ENCODE measurements at places on chromosomes 1 and 21.

DNA sequence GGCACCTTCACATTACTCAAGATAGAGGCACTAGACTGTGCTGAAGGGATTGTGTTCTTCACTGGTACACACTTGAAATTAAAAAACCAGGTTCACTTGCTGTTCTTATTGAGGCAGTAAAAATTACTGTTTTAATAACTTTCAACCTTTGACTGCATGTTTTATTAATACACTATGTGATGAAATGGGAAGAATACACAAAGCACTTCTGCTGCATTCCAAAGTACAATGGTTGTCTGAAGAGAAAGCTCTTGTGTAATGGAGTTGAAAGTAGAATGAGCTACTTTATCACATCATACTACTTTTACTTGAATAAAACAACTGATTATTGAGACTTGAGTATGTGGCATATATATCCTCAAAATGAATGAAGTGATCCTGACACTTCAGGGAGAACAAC lies 49.7 kb downstream of the LRRC8C start:
- DNase-seq = no peak

DNA sequence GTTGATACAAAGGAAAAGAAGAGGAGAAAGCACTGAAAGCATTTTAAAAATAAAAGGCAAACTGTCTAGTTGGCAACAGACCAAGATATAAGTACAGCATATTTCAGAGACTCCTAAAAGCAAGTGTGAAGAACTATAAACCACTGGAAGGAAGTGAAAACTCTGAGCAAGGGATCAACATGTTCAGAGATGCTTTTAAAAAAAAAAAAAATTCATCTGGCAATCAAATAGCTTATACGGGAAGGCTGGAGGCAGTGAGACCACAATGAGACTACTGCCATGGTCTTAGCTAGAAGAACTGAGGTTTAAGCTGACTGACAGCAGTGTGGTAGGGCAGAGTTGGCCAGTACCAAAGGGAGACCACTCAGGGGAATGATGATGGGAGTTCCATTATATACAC lies 124.3 kb downstream of the VAV3 start:
- no peak for DNase-seq

DNA sequence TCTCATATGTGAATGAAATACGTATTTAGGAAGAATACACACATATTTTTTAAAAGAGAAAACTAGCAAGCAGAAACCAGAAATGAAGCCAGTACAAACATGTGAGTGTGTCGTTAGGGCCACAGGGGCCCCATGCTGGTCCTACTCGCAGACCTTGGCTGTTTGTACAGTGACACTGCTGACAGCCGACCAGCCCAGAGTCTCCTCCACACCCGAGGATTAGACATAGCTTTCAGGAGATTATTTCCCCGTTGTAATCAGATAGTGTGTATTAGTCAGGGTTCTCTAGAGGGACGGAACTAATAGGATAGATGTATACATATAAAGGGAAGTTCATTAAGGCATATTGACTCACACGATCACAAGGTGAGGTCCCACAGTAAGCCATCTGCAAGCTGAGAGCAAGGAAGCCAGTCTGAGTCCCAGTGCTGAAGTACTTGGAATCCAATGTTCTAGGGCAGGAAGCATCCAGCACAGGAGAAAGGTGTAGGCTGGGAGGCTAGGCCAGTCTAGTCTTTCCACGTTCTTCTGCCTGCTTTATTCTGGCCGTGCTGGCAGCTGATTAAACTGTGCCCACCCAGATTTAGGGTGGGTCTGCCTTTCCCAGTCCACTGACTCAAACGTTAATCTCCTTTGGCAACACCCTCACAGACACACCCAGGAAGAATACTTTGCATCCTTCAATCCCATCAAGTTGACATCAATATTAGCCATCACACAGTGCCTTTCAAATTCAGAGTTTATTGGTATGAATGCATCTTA lies 51.2 kb downstream of the DIP2A start:
- DNase-seq = no peak

DNA sequence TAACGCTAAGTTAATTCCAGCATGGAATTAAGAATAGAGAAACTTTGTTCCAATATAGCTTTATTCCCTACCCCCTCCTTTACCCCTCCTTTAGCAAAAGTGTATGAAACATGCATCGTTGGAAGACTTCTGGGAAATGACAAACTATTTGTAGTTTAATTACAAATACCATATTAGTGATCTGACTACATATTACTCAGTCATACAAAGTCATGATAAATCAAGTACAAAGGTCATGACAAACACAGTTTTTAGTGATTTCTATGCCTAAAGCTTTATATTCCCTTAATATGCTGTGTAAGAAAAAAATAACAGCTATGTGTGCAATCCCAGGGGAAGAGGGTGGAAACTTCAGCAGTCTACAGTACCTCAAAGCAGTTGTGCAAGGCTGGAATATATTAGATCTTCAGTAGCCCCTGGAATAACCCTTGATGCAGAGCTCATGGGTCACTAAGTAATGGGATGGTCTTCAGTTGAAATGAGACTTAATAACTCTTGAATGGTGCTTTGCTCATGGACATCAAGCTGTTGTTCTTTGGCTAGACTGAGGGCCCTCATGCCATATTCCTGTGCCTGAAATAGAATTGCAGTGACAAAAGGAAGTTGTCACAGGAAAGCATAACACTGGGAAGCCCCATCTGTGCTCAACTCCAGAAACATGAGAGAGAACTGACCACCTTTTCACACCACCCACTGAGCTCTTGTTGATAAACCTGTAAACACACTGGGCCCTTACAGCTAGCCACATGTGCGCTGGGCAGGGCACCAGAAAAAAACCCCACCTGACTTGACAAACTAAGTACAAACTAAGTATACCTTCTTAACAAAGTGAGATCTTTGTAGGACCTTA lies 25.3 kb downstream of the ZMYND12 start:
- no peak for DNase-seq

- no peak for DNase-seq
These were observed 23.6 kb downstream of the VASH2 start for GRCh38 chr1:212973899-212974298.

GRCh38 chr1:236779312-236779711 lies 15.8 kb upstream of the MTR start:
- DNase-seq = no peak

DNA sequence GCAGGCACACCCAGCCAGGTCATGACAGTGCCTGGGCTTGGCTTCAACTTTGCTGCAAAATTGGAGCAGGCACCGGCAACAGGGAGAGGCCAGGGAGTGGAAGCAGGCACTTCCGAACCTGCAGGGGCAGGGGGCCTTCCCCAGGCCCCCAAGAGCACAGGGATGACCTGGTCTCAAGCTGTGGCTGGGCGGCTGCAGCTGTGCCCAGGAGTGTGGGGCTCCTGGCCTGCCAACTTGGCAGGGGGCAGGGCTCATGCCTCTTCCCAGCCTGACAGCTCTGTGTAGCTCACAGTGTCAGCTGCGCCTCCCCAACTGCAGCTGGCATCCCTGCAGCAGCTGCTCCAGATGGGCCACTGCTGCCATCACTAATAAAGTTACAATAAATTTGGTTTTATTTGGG lies 51.5 kb upstream of the SCYL3 start:
- no peak for DNase-seq

GRCh38 chr1:233540816-233541215 lies 73.1 kb upstream of the KCNK1 start:
- no peak for DNase-seq

DNA sequence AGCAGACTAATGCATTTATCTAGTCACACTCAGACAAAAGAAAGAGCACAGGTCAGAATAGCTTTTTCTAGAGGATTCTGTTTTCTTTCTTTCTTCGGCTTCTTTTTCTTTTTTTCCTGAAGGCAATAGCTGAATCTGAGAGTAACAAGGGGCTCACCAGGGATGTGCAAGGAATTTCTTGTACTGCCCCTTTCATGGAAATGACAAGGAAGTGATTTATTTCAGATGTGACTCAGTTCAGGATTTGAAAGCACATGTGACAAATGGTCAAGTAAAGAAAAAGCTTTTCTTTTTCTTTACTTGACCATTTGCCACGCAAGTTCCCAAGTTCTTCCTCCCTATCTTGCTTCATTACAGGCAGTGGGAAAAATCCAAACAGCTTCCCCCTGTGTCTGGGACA lies 202.0 kb downstream of the GABPA start:
- no peak for DNase-seq

DNA sequence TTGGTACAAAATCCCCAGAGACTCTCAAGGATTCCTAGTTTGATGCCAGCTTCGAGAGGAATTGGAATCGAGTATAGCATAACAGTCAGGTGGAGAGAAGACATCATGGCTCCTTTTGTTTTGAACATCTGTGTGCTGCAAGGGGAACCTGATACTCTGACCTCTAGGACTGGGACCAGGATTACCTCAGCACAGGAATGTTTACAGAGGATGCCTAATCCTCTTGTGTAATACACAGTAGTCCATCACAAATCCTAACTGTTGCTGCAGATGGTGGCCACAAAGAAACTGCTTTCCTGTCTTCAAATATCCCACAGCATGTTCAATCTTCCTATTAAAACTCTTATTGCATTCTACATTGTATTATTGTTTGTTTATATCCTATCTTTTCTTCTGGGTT lies 111.8 kb upstream of the PRMT6 start:
- no peak for DNase-seq

GRCh38 chr1:161945306-161946060 lies 78.2 kb downstream of the OLFML2B start:
- no peak for DNase-seq

DNA sequence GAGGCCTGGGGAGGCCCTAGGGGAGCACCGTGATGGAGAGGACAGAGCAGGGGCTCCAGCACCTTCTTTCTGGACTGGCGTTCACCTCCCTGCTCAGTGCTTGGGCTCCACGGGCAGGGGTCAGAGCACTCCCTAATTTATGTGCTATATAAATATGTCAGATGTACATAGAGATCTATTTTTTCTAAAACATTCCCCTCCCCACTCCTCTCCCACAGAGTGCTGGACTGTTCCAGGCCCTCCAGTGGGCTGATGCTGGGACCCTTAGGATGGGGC lies 5.2 kb downstream of the ELF3 start:
- DNase-seq = no peak

- DNase-seq = no peak
These were observed 382.7 kb downstream of the DPYD start for GRCh38 chr1:97538113-97538512.

- no peak for DNase-seq
These were observed 32.9 kb upstream of the ZC3H12A start for GRCh38 chr1:37441490-37441889.

DNA sequence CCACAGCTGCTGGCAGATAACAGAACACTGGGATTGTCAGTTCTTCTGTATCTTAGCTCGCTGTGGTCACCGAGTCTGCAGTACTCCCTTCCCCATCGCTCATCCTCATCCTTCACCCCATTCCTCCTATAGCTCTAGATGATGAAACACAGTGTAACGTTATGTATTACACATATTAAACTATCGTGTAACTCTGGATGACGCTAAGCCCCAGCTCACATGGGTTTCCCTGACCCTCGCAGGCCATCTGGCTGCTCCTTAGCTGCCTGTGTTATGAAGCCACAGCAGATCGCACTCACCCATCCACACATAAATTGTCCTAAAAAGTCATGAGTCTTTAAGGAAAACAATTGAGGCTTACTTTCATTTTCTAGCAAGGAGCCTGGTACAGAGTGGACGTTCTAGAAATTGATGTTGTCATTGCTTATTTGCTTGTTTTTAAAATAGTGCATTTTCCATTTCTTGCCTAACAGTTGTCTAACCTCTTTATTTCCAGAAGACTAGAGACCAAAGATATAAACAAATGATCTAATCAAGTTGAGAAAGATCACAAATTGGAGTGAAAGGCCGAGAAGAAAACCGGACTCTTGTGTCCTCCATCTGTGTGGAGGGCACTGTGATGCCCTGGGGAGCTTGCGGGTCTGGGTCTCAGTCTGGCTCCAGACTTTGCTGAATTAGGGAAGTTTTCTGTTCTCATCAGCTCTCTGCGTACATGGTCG lies 24.3 kb upstream of the PCP4 start:
- no peak for DNase-seq

GRCh38 chr1:145975216-145975615 lies 10.7 kb downstream of the POLR3GL start:
- DNase-seq = no peak

DNA sequence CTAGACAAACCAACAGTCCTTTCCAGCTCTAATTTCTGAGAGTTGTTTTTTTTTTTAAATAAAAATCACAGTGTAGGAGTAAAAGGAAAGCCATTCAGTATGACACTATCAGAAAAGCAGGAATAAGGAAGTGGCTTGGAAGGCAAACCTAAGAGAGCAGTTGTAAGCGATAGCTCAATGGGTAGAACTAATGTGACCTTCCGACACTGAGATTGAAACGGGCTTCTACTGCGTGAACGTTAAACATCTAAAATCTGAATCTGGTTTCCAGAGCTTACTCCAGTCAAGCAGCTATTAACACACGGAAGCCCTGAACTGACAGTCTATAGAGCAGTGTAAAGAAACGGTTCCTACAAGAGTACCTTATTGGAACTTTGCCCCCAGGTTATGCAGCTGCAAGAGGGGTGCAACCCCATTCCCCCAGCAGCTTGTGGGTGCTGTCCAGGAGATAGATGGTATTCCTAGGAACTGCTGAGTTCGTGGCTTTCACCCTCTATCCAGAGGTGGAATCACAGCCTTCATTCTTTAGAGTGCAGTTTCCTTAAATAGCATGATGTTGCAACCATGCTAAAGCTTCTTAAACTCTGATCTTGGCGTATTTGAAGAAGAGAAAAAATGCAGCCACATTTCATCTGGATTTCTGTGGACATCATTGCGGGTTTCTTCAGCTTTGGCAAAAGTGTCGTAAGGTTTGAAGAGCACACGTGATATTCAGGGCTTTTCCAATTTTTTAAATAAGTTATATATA lies 3.3 kb upstream of the IRF2BP2 start:
- no peak for DNase-seq

GRCh38 chr1:43766086-43766784 lies 58.9 kb downstream of the ST3GAL3 start:
- DNase-seq = no peak

DNA sequence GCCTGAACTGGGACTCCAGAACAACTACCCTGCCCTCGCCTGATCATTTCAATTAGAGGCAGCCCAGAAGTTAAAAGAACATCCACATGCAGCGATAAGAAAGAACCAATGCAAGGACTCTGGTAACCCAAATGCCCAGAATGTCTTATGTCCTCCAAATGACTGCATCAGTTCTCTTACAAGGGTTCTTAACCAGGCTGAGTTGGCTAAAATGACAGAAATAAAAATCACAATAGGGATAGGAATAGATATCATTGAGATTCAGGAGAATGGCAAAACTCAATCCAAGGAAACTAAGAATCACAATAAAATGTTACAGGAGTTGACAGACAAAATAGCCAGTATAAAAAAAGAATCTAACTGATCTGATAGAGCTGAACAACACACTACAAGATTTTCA lies 80.1 kb upstream of the PTGFR start:
- no peak for DNase-seq

GRCh38 chr1:151720974-151721787 lies at the start of gene RIIAD1:
Gene RIIAD1, plus strand, starts transcription at chr1:151721522. Its CDS starts 15 bp downstream, at chr1:151721537.
- DNase-seq = no peak

- no peak for DNase-seq
These were observed 62.6 kb downstream of the KIF21B start for GRCh38 chr1:200960948-200961340.

DNA sequence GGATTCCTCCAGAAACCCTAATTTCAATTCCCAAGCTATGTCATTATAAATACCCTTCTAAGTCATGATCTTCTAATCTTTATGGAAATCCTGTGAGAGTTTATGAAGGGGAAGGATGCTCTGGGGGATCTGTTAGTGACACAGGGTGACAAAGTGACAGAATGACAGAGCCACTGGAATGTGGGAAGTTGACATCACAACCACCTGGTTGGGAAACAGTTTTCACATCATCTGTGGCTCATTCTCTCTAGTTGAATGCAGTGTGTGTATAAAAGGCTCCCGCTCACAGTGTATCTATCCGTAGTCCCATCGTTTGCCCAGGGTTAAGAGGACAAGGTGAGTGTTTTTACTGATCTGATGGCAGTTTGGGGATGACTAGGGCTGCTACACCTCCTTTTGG lies at the start of gene LCE7A:
LCE7A (plus strand) TSS at position 301 of the 400 bp plus-strand sequence. CDS start 702 bp downstream, outside the sequence.
- no peak for DNase-seq
